AML-193 (cell line): ENCODE measurements at places on chromosomes 6 and 20.

DNA sequence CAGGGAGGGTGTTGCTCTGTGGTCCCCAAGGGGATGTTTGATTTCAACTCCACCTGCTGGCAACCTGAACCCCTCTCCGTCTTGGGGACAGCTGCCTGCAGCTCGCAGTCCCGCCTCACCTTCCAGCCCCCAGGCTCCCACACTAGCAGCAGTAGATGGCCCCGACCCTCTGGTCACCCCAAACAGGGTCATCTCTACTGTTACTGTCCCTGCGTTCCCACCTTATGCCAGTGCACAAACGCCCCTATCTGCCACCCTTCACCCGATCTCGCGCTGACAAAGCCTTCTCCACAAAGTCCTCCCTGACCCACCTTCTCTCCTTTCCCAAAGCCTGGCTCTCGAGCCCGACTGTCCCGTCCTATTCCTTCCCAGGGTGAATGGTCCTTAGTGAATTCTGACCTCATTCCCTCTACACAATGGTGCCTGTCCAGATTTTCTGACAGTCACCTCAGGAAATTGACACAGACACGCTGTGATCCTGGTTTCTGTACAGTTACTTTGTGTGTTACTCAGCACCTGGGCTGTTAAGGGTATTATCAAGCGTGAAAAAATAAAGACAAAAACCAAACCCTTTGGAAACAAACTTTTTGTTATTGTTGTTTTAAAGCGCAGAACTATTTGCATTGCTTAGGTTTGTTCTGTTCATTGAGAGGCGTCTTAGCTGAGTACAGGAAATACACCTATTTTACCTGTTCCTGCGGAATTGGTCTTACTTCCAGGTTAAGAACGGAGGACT is 728 bp downstream of the FUT9 start:
- DNase-seq: no peak

DNA sequence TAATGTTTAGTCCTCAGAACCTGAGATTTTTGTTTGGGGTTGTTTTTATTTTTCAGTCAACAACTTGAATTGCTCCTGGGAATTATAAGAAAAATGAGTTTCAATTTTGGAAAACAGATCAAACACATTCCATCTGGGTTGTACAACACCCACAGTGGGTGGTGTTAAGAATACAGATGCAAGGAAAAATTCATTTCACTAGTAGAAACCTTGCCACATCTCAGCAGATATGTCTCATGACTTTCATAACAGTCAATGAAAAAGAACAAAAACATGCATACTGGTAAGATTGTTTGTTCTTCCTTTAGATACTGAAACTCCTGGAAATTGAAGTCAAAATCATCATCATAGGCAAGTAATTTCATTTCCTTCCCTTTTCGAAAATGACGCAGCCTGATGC is 78.9 kb downstream of the MOXD1 start:
- DNase-seq: no peak

DNA sequence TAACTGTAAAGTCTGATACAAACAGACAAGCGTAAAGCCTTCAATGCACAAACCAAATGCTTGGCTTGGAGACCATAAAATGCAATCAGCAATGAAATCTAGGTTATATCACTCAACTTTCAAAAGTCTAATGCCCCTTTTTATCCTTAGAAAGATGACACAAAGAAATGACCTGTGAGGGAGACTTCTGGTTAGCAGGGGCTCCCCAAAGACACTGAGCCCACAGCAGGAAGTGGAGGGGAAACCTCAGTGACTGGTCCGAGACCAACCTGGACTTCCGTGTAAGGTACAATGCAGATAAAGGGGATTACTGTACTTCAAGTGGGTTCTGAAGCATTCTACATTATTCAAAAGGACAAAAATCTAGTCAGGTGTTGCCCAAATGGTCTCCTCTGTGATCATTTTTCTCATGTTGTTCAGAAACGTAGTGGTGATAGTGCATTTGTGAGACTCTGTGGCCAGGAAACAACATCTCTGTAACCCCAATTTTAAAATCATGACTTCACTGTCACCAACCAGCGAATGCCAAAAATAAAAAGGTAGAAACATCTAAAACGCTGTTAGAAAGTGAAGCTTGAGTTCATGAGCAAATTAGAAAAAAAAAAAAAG is 88.2 kb downstream of the HIVEP2 start:
- DNase-seq: no peak

DNA sequence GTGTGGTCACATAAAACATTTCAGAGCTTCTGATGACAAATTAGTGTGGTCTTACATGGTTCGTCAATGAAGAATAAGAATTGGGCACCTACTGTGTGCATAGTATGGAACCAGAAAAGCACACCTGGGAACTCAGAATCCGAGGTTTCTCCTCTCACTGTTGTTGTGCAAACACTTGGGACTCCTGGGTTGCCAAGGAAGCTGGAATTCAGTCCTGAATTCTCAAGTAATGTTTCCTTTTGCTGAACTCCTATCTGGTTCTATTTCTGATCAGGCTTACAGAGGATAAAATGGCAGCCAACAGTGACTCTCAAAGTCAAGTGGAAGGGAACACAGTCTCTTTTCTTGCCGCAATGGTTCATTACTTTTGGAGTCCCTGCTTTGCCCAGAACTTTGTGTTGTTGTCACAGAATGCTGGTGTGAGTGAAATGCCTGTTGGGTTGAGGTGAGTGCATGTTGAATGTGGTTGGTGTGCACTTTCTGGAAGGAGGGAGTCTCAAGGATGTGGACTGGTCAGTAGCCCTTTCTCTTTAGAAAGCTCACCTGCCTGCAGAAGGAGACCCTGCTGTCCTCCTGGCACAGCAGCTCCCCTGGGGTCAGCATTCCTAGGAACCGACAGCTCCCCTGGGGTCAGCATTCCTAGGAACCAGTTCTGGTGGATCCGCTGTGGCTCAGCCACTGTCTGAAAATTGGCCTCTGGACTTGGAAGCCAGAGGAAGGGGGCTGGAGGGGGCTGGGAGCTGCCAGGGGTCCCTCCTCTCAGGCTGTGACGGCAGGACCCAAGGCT is 1.4 kb downstream of the UNC93A start:
- no peak for DNase-seq

GRCh38 chr20:17460119-17460518 is 71.1 kb downstream of the BFSP1 start:
- no peak for DNase-seq

- peak; percentile 31 for DNase-seq
Measured at GRCh38 chr6:74899416-74899815, 306.4 kb downstream of the COL12A1 start.

DNA sequence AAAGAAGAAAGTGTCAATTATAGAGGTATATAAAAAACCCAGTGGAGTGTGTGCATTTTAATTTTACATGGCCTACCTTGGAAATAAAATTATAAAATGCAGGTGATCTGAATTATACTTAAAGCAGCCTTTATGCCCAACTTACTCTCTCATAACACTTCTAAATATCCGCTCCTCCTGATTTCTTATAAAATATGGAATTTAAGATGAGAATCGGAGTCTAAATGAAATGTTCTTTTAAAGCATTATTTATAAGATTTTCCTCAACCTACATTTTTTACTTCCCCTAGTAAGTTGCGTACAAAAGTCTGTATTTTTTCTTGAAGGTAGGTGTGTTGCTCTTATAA is 3.5 kb downstream of the CITED2 start:
- DNase-seq: no peak

DNA sequence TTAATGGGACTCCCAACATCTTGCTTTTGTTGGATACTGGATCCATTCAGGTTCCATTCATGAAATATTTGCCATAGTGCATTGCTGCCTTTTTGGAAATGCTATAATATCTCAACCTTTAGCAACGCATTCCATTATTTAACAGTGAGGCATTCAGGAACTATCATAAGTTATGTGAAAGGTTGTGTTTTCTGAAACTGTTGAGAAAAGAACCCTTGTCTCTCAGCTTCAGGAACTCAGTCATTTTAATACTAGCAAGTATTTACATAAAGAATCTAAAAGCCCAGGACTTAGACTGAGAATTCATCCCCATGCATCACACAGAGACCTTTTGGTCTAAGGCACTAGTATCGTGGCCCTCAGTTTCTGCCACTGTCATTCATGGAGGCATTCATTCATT is 24.9 kb upstream of the SASH1 start:
- no peak for DNase-seq
